ENCODE measurements at places on chromosomes 5 and 9.

DNA sequence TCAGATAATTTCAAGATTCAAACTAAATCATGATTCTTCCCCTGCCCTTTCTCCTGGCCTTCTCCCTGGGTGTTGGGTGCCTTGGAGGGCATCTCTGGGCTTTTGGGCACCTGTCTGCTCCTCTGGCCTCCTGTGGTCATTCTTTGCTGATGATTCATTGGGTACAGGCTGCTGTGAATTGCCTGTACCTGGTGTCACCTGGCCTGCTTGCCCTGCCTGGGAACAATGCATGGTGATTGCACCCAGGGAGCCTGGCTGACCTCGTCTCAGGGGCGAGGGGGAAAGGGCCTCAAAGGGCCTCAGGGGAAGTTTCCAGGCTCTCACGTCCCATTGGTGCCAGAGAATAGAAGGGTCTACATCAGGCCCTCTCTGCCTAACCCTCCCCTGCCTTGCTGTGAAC is 20.1 kb upstream of the CKMT2 start:
- no peak for DNase-seq

DNA sequence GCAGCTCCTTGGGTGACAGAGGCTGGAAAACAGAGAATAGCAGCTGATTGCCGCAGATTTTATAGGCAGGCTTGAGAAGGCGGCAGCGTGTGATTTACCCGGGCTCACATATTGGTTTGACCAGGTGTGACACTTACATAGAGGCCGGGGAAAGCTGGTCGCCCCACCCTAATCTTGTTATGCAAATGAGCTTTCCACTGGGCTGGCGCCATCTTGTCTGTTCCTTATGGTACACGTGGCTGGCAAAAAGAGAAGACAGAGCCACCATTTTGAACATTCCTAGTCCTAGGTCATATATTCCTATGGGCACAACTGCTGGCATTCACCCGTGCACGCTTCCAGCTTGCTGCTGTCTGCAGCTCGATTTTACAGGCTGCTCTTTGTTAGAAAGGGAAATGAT is 11.3 kb upstream of the SPZ1 start:
- no peak for DNase-seq

DNA sequence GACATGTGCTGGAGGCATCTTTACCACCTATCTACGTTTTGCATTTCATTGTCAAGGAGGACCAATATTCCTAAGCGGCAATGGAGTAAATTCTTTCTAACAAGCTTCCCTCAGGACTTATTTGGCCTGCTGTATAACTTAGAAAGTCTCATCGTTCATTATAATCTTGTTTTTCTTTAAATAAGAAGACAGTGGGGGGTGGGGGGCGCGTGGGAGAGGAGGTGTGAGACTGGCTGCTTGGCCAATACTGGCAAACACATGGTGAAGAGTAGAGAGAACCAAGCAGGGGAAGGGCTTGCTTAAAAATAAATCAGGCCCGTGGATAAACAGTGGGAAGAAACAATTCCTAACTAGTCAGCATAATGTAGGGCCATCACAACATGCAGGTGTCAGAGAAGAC is 217.2 kb downstream of the GRIA1 start:
- no peak for DNase-seq

GRCh38 chr5:102561894-102562760 is 63.3 kb upstream of the SLCO6A1 start:
- DNase-seq, result no peak

GRCh38 chr5:115738830-115739229 is 77.6 kb downstream of the CDO1 start:
- no peak for DNase-seq

- no peak for DNase-seq
Observed at GRCh38 chr9:102867488-102867887, 127.6 kb upstream of the CYLC2 start.

GRCh38 chr5:16943846-16944678 is 8.0 kb upstream of the MYO10 start:
- no peak for DNase-seq

Measured in CD4-positive, alpha-beta T cell treated with Interleukin-1 beta for 1 hour (primary cell).